Occipital lobe (tissue), 3 donors: ENCODE measurements at places on chromosomes 13 and 19. TPM values are rescaled to one million over a fixed set of nuclear protein-coding genes. Genes with fewer than 3 reads are reported as not detected.

Gene IGFL3
- not detected for total RNA-seq

Gene SLC25A41
- total RNA-seq = 1.6 TPM

Gene ZNF177
- 11.9 TPM for total RNA-seq

Gene KLK4
- not detected for total RNA-seq

Gene KCNK6
- 0.31 TPM for total RNA-seq

Gene LILRA5
- 0.78 TPM for total RNA-seq

Gene B3GNT3
- not detected for total RNA-seq

Gene SLC10A2
- not detected for total RNA-seq

Gene RELB
- 0.62 TPM for total RNA-seq

Gene CRTC1
- 6.6 TPM for total RNA-seq

Gene CYP4F2
- not detected for total RNA-seq

Gene ZNF433
- 19.5 TPM for total RNA-seq

Gene ZBTB32
- total RNA-seq = not detected

Gene ZNF554
- total RNA-seq = 17.5 TPM

Gene POLR1G
- total RNA-seq = 5.3 TPM

Gene ANGPTL4
- 0.94 TPM for total RNA-seq

Gene ZNF534
- 2.8 TPM for total RNA-seq

Gene TNFRSF19
- total RNA-seq = 18.6 TPM

Gene MIR17HG
- 67.1 TPM for total RNA-seq

Gene GALP
- total RNA-seq = not detected
